ENCODE measurements at places on chromosomes 7 and 10. TPM values are rescaled to one million over a fixed set of nuclear protein-coding genes. Genes with fewer than 3 reads are reported as not detected.

The IL6 gene
- total RNA-seq, result 0.53 TPM

The TMEM229A gene
- not detected for total RNA-seq

The DYNC1I1 gene
- not detected for total RNA-seq

The FBXL15 gene
- 14.3 TPM for total RNA-seq

The CYP3A7 gene
- total RNA-seq, result not detected

The NACAD gene
- not detected for total RNA-seq

The NEUROD6 gene
- not detected for total RNA-seq

The SPOCK2 gene
- 418 TPM for total RNA-seq

The ADAP1 gene
- total RNA-seq, result 11.1 TPM

The PSD gene
- total RNA-seq, result 1.4 TPM

The PCLO gene
- total RNA-seq, result not detected

The CAMK1D gene
- 16.7 TPM for total RNA-seq

The SFRP4 gene
- total RNA-seq, result not detected

The ADRB1 gene
- total RNA-seq, result 0.20 TPM

The NEUROG3 gene
- total RNA-seq, result not detected

The CCDC3 gene
- total RNA-seq, result 0.18 TPM

The INPP5F gene
- total RNA-seq, result 15.0 TPM
